ENCODE measurements at places on chromosomes 7 and 10.

- DNase-seq, result no peak
Measured at GRCh38 chr7:155796381-155797261, 15.6 kb downstream of the SHH start.

- DNase-seq, result no peak
Measured at GRCh38 chr7:75804705-75805104, 8.9 kb downstream of the CCL24 start.

GRCh38 chr10:21285742-21286331 is 239.6 kb downstream of the SKIDA1 start:
- no peak for DNase-seq

- no peak for DNase-seq
Measured at GRCh38 chr7:135697276-135698049, 30.5 kb downstream of the SLC13A4 start.

- DNase-seq, result no peak
Measured at GRCh38 chr7:97959046-97959445, 30.9 kb downstream of the OCM2 start.

DNA sequence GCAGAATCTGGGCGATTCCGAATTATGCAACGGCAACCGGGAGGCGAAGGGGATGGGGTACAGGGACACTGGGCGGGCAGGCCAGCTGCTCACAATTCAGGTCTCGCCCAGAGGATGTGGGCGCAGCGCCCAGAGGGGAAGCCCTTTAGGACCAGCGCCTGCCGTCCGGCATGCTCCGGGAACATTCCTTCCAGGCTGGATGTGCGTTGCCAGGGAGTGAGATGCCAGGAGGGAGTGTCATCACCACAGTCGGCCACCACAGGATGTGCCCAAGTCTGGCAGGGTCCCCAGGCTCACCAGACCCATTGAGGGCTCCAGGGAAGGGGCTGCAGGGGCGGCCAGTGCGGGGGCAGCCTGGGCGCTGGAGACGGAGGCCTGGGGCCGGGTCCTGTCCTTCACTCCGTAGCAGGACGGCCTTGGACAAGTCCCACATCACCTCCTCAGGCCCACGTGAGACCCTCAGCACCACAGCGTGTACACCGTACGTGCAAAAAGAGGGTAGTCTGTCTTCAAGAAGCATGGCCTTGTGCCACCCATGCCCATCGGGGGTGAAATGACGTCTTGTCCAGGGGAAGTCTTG is 63.9 kb downstream of the FOXL3 start:
- DNase-seq, result no peak

DNA sequence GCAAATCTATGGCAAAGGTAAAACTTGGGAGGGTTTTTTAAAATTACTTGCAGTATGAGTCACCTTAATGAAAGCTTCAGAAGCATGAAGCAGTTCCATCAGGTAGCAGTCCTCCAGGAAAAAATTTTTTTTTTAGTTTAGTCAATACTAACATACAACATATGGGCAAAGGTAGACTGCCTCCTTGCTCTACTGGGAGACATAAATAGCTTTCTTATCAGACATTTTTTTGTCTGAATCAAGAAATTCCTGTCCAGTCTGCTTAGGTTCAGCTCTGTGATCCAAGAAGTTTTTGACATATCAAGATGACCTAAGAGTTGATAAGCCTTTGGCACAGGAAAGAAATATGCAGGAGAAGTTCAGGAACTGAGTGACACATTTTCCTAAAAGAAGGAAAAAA is 171.5 kb upstream of the TCF7L2 start:
- no peak for DNase-seq

DNA sequence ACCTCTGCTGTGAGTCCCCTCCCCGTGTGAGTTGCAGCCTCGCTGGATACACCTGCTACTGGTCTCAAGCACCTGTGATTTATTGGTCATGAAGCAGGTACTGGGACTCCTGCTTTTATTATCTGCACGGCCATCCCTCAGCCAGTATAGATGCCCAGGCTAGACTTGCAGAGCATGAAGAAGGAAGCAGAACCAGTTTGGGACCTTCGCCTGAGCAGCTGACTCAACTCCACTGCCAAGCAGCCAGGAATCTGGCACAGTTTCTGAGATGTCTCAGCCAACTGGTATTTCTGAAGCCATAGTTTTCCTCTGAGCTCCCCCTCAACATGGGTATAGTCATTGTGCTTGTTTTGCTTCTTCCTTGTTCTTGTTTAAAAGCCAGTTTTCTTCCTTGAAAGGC is 28.0 kb upstream of the SLC39A12 start:
- DNase-seq, result no peak

GRCh38 chr7:151286148-151286547 is 37.7 kb upstream of the SMARCD3 start:
- DNase-seq, result no peak

Data from NCI-H2171 (cell line).